ENCODE measurements at places on chromosomes 5 and 9.

DNA sequence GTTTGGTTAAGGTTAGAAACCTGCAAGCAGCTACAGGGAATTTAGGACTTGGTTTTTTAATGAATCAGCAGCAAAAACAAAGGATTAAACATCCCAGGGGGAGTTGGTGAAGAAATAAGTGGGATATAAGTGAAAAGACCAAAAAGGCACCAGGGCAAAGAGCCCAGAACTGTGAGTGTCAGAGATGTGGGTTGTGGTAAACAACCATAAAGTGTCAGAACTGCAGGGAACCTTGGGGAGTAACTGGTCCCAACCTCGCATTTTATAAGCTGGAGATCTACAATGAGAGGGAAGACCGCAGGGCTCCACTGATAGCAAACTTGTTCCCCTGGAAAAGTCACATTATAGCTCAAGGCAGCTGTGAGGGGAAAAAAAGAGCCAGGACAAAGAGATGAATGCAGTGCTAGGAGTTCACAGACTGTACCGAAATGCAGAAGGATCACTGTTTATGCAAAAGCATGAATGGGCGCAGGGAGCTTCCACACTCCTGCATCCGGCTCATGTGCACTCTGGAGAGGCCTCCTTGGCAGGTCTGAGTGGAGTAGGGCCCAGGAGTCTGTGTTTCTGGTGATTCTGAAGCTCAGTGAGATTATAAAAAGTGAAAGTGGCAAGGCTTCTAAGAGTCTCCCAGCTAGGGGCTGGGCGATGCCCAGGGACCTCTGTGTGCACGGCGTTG, 156.3 kb downstream of the GOLPH3 start:
- DNase-seq: no peak

- DNase-seq: no peak
These were observed 263.2 kb downstream of the DMAC1 start for GRCh38 chr9:7536310-7536939.

DNA sequence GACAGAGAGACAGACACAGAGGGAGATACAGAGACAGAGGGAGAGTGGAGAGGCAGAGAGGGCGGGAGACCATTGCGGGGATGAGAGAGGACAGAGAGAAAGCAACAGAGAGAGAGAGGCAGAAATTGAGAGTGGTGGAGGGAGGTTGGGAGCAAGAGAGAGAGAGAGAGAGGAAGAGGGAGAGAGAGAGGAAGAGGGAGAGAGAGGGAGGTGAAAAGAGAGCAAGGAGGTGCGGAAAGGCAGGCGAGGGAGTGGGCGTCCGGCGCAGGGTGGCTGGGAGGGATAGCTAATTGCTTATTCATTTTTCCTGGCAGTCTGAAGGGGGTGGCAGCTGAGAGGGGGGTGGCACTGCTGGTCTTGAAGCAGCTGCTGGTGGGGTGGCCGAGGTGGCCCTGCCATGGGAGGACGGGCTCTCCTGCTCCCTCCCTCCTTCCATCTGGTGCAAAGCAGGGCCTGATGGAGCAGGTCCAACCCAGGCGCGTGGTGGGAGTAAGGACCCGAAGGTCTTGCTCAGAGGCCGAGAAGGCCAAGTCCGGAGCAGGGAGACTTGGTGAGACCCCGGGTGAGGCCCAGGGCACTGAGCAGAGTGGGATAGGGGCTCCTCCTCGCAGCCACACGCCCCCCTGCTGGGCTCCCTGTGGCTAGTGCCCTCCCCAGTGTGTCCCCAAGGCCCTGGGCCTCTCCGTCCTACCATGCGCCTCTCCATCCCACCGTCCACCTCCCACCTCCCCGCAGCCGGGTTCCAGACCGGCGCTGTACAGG, 25.3 kb upstream of the RNU6ATAC start:
- DNase-seq: no peak

GRCh38 chr5:140189977-140190871, 15.2 kb downstream of the CYSTM1 start:
- no peak for DNase-seq

DNA sequence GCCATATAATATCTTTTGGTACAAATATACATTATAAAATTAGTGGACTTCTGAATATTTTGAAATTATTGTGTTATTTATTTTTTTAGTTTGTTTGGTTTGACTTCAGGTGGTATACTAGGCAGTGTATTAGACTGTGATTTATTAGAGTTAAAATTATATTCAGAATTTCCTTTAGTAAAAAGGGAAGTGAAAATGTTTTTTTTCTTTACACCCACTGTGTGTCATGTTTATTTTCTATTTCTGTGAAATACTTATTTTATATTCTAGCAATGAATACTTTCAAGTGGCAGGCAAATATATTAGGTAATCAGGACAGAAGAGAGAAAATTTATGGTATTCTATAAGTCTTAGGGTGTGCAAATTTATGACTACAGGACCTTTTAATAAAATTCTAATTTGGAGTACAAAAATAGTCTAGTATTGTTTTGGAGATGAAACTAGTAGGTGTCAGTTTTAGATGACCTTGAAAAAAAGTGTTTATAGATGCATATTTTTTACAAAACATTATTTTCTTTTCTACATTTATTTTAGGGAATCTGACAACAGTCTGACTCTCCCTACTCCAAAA, 8.8 kb downstream of the CSNK1G3 start:
- DNase-seq: no peak

DNA sequence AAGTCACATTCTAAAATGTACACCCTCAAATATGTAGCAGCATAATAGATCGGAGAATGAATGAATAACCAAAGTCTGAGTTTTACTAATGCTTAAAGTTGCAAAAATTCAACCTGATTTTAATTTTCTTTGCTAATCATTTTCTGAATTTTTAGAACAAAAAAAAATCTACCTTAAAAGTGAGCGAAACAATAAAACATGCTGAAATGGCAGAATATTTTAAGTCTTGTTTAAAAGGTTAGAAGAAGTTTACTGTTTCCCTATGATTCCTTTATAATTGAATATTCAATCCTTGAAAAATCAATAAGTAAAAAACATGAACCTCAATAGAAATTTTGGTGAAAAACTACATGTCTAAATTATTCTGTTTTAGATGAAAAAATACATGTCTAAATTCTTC, 27.1 kb upstream of the ZNF462 start:
- DNase-seq: no peak

- no peak for DNase-seq
These were observed 98.0 kb upstream of the PITX1 start for GRCh38 chr5:135131801-135132680.

DNA sequence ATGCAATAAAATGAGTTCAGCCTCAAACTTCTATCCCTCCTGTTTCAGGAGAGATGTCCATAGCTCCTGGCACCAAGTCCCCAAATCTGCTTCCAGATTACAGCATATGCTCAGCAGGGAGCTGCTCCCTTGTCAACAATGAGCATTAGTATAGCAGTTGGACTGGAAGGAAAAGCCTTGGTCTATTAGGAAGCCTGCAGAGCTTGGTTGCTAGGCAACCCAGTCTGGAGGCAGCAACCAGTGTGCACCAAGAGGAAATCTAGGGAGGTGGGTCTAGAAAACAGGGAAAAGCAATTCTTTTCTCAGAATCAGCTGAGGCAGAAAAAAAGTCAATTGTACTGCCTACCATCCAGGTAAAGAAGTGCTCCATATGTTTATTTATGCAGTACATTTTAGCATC, 229.5 kb upstream of the NMUR2 start:
- no peak for DNase-seq

DNA sequence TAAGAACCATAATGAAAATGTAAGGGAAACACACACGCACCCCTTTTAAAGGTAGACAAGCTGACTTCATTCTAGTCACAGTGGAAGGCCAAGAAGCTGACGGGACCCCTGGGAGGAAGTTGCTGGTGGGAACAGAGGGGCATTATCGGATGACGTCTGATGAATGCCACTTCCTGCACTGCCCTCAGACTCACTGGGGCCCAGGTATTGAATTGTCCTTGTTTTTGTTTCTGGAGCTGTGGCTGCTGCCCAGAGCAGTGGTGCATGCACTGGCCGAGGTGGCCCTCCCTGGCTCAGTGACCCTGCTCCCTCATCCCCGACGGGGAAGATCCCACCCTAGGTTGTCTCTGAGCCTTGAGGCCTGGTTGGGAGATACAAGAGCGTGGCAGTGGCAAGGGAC, 15.3 kb upstream of the RPL26L1 start:
- DNase-seq: no peak

- DNase-seq: no peak
These were observed 58.0 kb downstream of the PLAC8L1 start for GRCh38 chr5:146047396-146047795.

DNA sequence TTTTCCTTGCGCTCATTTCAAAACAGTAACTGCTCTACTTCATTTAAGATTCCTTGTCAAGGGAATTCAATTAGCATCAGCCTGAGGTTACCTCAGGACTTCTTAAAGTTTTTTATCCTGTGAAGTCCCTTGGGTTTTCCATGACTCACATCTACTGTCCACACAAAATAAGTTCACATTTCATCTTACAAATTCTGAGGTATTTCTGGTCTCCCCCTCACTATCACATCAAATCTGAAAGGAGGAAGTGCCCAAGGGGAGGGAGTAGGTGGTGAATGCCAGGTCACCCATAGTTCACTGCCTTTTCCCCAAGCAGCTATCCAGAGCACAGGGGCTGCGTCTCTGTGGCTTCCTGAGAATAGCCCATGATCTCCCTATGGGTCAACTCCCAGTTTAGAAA, 227.1 kb upstream of the NREP start:
- DNase-seq: no peak

DNA sequence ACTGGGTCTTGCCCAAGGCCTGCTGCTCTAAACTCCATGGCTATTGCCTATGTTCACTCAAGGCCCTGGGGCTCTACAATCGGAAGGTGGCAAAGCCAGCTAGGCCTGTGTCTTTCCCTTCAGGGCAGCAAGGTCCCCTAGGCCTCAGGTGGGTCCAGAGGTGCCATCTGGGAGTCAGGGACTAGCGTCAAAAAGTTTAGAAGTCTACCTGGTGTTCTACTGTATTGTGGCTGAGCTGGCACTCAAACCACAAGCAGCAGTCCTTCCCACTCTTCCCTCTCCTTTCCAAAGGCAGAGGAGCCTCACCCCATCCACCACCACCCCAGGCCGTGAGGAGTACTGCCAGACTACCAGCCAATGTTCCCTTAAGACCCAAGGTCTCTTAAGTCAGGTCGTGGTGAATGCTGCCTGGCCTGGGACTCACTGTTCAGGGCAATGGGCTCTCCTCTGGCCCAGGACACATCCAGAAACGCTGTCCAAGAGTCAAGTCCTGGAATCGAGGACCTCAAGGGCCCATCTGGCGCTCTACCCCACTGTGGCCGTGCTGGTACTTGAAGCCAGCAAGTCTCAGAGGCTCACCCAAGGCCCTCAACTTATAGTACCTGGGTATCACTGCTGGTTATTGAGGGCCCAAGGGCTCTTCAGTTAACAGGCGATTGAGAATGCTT, 13.0 kb upstream of the SARDH start:
- DNase-seq: no peak

- DNase-seq: no peak
These were observed 36.3 kb downstream of the VCP start for GRCh38 chr9:35035851-35036701.

GRCh38 chr9:16171911-16172310, 619.1 kb downstream of the CCDC171 start:
- DNase-seq: no peak

- DNase-seq: no peak
These were observed 173.6 kb downstream of the ARL15 start for GRCh38 chr5:54136516-54137440.

All from GM04503 (cell line).